Stimulated activated CD8-positive, alpha-beta memory T cell treated with anti-CD3 and anti-CD28 coated beads, Interleukin-2, amount 100 ng/mL, for 48 hours (primary cell): ENCODE measurements at places on chromosomes 11 and 22.

GRCh38 chr11:13210424-13210823, 67.2 kb upstream of the BMAL1 start:
- no peak for DNase-seq

DNA sequence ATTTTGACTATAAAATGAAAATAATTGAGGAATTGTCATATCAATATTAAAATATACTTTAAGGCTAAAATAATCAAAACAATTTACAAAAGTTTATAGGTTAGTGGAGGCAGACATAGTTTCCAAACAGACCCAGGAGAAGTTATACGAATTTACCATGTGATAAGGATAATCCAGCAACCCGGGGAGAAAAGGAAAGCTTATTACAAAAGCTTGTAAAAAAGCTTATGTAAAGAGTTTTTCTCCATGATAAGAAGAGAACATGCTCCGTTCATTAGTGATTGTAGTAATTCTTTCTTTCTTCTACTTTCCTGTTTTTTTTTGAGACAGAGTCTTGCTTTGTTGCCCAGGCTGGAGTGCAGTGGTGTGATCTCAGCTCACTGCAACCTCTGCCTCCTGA, 79.0 kb downstream of the ATXN10 start:
- DNase-seq: no peak

- DNase-seq: no peak
These were observed 93.7 kb downstream of the STIM1 start for GRCh38 chr11:3949125-3949524.

DNA sequence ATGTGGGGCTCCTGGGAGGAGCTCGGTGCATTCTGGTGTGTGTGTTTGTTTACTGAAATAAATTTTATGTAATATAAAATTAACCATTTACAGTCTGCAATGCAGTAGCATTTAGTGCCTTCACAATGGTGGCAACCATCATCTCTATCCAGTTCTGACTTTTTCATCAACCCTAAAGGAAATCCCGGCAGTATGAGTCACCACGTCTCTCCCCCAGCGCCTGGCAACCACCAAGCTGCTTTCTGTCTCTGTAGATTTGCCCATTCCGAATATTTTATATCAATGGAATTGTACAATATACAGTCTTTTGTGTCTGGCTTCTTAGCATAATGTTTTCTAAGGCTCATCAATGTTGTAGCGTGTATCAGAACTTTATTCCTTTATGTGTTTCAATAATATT, 300.5 kb downstream of the MIAT start:
- no peak for DNase-seq

GRCh38 chr11:130476922-130477491, 28.6 kb downstream of the ADAMTS15 start:
- DNase-seq: no peak

DNA sequence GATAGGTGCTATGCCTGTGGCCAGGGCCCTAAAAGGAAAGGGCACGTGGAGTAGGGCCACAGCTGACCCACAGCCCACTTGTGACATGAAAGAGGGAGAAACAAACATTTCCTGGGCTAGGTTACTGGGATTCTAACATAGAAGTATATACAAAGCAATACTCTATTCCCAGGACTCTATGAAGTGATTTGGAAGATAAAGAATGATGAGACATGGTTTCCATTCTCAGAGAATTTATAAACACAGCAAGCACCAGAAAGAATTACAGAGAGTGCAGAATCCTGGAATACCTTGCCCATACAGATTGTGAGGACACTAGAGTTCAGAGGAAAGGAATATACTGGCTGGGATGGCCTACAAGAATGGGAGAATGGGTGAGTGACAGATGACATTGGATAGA, 86.4 kb downstream of the KIRREL3 start:
- DNase-seq: no peak
